MCF 10A (cell line): ENCODE measurements at places on chromosomes 2 and 18. TPM values are rescaled to one million over a fixed set of nuclear protein-coding genes. Genes with fewer than 3 reads are reported as not detected.

Gene PLEK
- not detected in 2 replicates for total RNA-seq

- H3K27ac ChIP-seq: no peak overlapping the region
- peak; percentile 45 for DNase-seq
- H3K36me3 ChIP-seq: no peaks in the 10 kb centered on the region
- no peaks in the 10 kb centered on the region for H3K4me1 ChIP-seq
Measured at GRCh38 chr2:155645791-155646190, 686.7 kb downstream of the NR4A2 start.

DNA sequence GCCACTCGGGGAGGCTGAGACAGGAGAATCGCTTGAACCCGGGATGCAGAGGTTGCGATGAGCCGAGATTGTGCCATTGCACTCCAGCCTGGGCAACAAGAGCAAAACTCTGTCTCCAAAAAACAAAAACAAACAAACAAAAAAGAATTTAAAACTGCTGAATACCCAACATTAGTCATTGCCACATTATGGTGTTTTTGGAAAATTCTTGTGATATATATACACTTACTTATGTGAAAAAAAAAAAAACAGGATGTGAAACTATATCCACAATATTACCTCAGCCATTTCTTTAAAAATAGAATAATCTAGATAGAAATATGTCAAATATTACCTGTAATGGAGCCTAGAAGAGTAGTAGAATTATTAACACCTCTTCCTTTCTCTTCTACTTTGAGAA lies 288.3 kb upstream of the FN1 start:
- DNase-seq: no peak
- peaks cover 12% of the 10 kb centered on the region for H3K4me1 ChIP-seq

Gene ITGA6
- 315 and 323 TPM in 2 replicates for total RNA-seq

Gene RAX
- not detected in 2 replicates for total RNA-seq

Gene C2orf78
- not detected in 2 replicates for total RNA-seq

GRCh38 chr2:58065248-58065647 lies 18.6 kb downstream of the VRK2 start:
- H3K4me1 ChIP-seq: peaks cover 10% of the 10 kb centered on the region
- peaks cover 26% of the 10 kb centered on the region for H3K36me3 ChIP-seq

- peaks cover 50% of the 10 kb centered on the region for H3K27me3 ChIP-seq
- no peaks in the 10 kb centered on the region for H3K4me1 ChIP-seq
Measured at GRCh38 chr2:236254674-236255073, 9.5 kb downstream of the ASB18 start.

GRCh38 chr2:70769450-70769849 lies 1.4 kb upstream of the ADD2 start:
- H3K36me3 ChIP-seq: no peaks in the 10 kb centered on the region
- no peak overlapping the region for H3K27ac ChIP-seq
- no peak for DNase-seq
- peaks cover 65% of the 10 kb centered on the region for H3K27me3 ChIP-seq
- H3K4me1 ChIP-seq: no peaks in the 10 kb centered on the region

Gene PROKR1
- total RNA-seq: not detected in 2 replicates

GRCh38 chr2:211157211-211157610 lies 600.8 kb downstream of the CPS1 start:
- H3K4me3 ChIP-seq: no peak overlapping the region
- H3K27me3 ChIP-seq: peaks cover 71% of the 10 kb centered on the region
- H3K36me3 ChIP-seq: no peaks in the 10 kb centered on the region
- no peaks in the 10 kb centered on the region for H3K4me1 ChIP-seq
- no peak for DNase-seq

Gene TMEFF2
- not detected in 2 replicates for total RNA-seq

GRCh38 chr2:190524928-190525327 lies 9.6 kb downstream of the NEMP2 start:
- H3K4me1 ChIP-seq: peaks cover 38% of the 10 kb centered on the region
- peaks cover 7% of the 10 kb centered on the region for H3K36me3 ChIP-seq
- peak overlapping the region; percentile 53 for H3K27ac ChIP-seq
- no peak overlapping the region for H3K4me3 ChIP-seq
- H3K27me3 ChIP-seq: no peaks in the 10 kb centered on the region

GRCh38 chr2:218658671-218659257 lies 659 bp downstream of the ZNF142 start:
- peak; percentile 75 for DNase-seq
- H3K27me3 ChIP-seq: no peaks in the 10 kb centered on the region
- H3K4me1 ChIP-seq: peaks cover 27% of the 10 kb centered on the region
- peaks cover 59% of the 10 kb centered on the region for H3K36me3 ChIP-seq
- H3K4me3 ChIP-seq: peak overlapping the region; percentile 92

DNA sequence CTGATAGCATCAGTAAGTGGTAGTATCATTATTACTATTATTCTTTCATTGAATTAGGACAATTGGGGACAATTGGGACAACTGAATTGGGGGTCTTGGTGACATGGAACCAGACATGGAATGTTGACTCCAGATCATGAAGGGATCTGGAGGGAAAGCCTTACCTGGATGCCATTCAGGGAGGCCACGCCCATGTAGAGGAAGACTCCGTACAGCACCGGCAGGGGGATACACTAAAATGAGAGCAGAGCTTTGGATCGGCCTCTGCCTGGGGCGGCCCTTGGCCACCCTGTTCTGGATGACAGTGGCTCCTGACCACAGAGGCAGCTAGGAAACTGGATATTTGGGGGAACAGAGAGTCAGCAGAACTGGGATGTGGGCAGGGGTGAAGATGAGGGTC lies 29.2 kb downstream of the MTHFD2 start:
- H3K27me3 ChIP-seq: no peaks in the 10 kb centered on the region
- no peak for DNase-seq
- H3K27ac ChIP-seq: no peak overlapping the region

- H3K27ac ChIP-seq: peak overlapping the region; percentile 16
- H3K27me3 ChIP-seq: no peaks in the 10 kb centered on the region
- no peak overlapping the region for H3K4me3 ChIP-seq
- H3K4me1 ChIP-seq: peaks cover 7% of the 10 kb centered on the region
- DNase-seq: no peak
Measured at GRCh38 chr2:55610954-55611743, 6.3 kb downstream of the PPP4R3B start.

- H3K4me1 ChIP-seq: peaks cover 46% of the 10 kb centered on the region
- no peaks in the 10 kb centered on the region for H3K27me3 ChIP-seq
- H3K4me3 ChIP-seq: peak overlapping the region; percentile 8
- DNase-seq: peak; percentile 66
- peak overlapping the region; percentile 82 for H3K27ac ChIP-seq
- H3K36me3 ChIP-seq: no peaks in the 10 kb centered on the region
Measured at GRCh38 chr2:213119061-213119809, 32.2 kb downstream of the IKZF2 start.

GRCh38 chr2:203662951-203663350 lies 43.5 kb upstream of the CD28 start:
- H3K4me1 ChIP-seq: no peaks in the 10 kb centered on the region
- H3K27ac ChIP-seq: no peak overlapping the region
- no peaks in the 10 kb centered on the region for H3K27me3 ChIP-seq
- H3K36me3 ChIP-seq: no peaks in the 10 kb centered on the region
- no peak for DNase-seq

GRCh38 chr2:230447036-230447435 lies 31.0 kb downstream of the SP100 start:
- no peaks in the 10 kb centered on the region for H3K27me3 ChIP-seq
- H3K4me3 ChIP-seq: no peak overlapping the region
- H3K36me3 ChIP-seq: peaks cover 61% of the 10 kb centered on the region
- no peak for DNase-seq
